ENCODE measurements at places on chromosomes 2 and 18. TPM values are rescaled to one million over a fixed set of nuclear protein-coding genes. Genes with fewer than 3 reads are reported as not detected.

DNA sequence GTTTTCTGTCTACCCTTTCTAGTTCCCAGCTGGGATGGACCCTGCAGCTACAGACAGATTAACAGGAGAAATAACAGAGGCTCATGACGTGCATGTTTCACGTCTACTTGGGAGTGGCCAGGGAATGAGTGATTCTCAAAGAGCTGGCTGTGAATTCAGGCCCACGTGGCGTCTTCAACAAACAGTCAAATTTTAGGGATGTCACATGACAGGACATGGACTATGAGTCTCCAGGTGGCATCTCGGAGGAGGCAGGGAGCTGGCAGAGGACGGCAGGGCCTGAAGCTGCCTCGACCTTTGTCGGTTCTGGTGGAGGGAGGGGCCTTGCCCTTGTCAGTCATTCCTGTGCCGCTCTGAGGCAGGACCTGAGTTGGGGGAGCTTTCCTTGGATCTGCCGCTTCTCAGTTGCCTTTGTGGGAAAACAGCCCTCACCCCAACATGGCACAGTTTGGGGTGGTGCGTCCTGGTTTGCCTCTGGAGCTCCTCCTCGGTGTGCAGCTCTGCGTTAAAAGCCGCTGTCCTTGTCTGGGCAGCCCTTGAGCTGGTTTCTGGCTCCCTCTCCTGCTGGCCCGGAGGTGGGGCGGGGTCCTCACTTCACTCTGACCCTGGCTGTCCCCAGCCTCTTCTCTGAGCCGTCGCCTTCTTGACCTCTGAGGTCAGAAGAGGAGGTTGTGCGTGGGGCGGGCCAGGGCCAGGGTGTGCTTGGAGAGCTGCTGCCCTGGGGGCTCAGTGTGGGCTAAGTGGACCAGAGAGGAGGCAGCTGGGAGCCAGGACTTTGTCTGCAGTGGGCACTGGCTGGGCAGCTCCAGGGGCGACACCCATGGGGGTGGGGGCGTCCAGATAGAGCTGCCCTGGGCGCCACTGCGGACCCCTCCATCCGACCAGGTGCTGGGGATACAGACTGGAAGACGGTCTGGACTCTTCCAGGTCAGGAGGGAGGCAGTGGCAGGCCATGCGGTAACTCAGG is 12.1 kb upstream of the GAL3ST2 start:
- no peak overlapping the region for H3K4me3 ChIP-seq
- H3K27me3 ChIP-seq: no peaks in the 10 kb centered on the region
- no peaks in the 10 kb centered on the region for H3K4me1 ChIP-seq

- H3K36me3 ChIP-seq: no peaks in the 10 kb centered on the region
- H3K4me1 ChIP-seq: peaks cover 6% of the 10 kb centered on the region
- H3K27me3 ChIP-seq: no peaks in the 10 kb centered on the region
- no peak overlapping the region for H3K27ac ChIP-seq
These were observed 54.5 kb upstream of the SPAG16 start for GRCh38 chr2:213229814-213230213.

GRCh38 chr2:242020196-242021004 is 150.9 kb downstream of the RTP5 start:
- no peaks in the 10 kb centered on the region for H3K36me3 ChIP-seq
- DNase-seq: no peak
- H3K4me1 ChIP-seq: no peaks in the 10 kb centered on the region
- no peak overlapping the region for H3K4me3 ChIP-seq
- no peak overlapping the region for H3K27ac ChIP-seq
- H3K27me3 ChIP-seq: peaks cover 35% of the 10 kb centered on the region

Gene C2orf74
- 11.5 TPM for total RNA-seq

Gene CNTNAP5
- 0.30 TPM for total RNA-seq

Gene COL4A4
- total RNA-seq: 0.62 TPM

Gene PDE6D
- 19.0 TPM for total RNA-seq
